ENCODE measurements at places on chromosomes 12 and 14.
A peak's percentile ranks its signal among the peaks of the same experiment; 100 is the strongest.

GRCh38 chr12:58425481-58426392 is 484.4 kb downstream of the ATP23 start:
- no peak overlapping the region for H3K4me3 ChIP-seq
- peak overlapping the region; percentile 61 for H3K27ac ChIP-seq

DNA sequence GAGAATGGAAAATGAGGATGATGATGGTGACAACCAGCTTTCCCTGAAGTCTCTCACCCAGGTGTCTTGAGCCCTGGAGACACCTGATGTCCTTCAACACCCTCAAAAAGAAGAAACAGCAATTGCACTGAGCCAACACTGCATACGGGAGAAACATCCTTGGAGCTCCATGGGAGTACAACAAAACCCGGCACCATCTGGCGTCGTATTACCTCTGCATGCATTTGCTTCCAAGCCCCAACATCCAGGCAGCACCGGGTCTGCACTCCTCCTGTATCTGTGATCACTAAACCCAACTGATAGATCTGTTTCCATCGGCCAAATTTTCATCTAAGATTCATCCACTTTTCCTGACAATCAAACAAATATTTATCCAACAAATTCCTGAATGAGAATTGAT is 249.9 kb downstream of the DPF3 start:
- H3K36me3 ChIP-seq = no peaks in the 10 kb centered on the region
- H3K4me1 ChIP-seq = peaks cover 4% of the 10 kb centered on the region
- H3K27me3 ChIP-seq = no peaks in the 10 kb centered on the region
- H3K4me3 ChIP-seq = no peak overlapping the region

GRCh38 chr14:88289234-88289633 is 33.8 kb downstream of the KCNK10 start:
- no peaks in the 10 kb centered on the region for H3K27me3 ChIP-seq
- no peaks in the 10 kb centered on the region for H3K36me3 ChIP-seq
- no peak overlapping the region for H3K27ac ChIP-seq
- H3K4me3 ChIP-seq = no peak overlapping the region
- H3K4me1 ChIP-seq = no peaks in the 10 kb centered on the region
- no peak for DNase-seq

DNA sequence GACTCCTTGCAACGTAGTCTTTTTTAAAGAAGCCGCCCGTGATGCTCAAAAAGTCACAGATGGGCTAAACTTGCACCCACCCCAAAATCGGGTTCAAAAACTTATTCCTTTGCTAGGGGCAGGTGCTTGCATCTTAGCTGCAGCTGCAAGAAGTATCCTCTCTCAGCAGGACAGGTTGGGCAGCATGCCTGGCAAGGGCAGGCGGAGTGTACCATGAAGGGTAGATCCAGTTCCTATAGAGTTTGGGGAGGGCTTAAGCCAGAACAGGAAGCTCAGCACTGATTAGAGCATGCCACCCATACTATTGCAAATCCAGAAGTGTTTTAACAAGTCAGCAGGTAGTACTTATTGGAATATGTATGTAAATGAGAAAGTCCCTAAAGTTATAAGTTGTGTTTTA is 48.7 kb downstream of the CPM start:
- DNase-seq = no peak
- H3K4me1 ChIP-seq = no peaks in the 10 kb centered on the region
- H3K4me3 ChIP-seq = no peak overlapping the region
- no peaks in the 10 kb centered on the region for H3K27me3 ChIP-seq
- H3K36me3 ChIP-seq = no peaks in the 10 kb centered on the region

- H3K36me3 ChIP-seq = peaks cover 54% of the 10 kb centered on the region
- DNase-seq = no peak
- no peaks in the 10 kb centered on the region for H3K4me1 ChIP-seq
- no peak overlapping the region for H3K27ac ChIP-seq
Observed at GRCh38 chr14:52860910-52861309, 69.5 kb upstream of the GNPNAT1 start.

DNA sequence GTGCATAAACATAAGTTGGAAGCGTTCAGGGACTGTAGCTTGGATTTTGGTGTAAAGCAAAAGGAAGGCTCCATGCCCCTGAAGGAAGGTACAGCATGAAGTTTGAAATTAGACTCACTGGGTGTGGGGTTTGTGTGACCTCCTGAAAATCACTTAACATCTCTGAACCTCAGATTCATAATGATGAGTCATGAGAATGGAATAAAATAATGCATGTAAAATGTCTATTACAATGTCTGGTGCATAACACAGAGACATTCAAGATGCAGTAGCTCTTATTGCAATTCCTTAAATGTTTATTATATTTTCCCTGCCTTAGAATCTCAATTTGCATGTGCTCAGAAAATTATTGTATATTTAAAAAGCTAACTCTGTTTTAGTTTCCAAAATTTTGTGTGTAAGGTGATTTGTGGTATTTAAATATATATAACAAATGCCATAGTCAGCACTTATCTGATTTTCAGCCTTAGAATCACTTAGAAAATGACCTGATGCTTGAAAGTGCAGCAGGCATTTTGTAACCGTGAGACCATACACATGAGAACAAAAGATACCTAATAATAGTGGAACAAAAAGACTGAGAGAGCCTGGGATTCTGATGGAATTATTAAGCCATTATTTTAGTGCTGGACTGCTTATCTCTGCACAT is 66.3 kb downstream of the E2F7 start:
- no peaks in the 10 kb centered on the region for H3K27me3 ChIP-seq
- H3K4me3 ChIP-seq = no peak overlapping the region
- no peaks in the 10 kb centered on the region for H3K4me1 ChIP-seq
- no peaks in the 10 kb centered on the region for H3K36me3 ChIP-seq
- no peak for DNase-seq

- DNase-seq = no peak
- H3K27ac ChIP-seq = no peak overlapping the region
- no peak overlapping the region for H3K4me3 ChIP-seq
Observed at GRCh38 chr14:37116933-37117849, 55.2 kb downstream of the SLC25A21 start.

- H3K27me3 ChIP-seq = no peaks in the 10 kb centered on the region
- no peak for DNase-seq
- no peaks in the 10 kb centered on the region for H3K36me3 ChIP-seq
- H3K27ac ChIP-seq = no peak overlapping the region
- no peaks in the 10 kb centered on the region for H3K4me1 ChIP-seq
Observed at GRCh38 chr12:32768518-32768917, 12.8 kb upstream of the YARS2 start.
